Fibroblast of lung (primary cell): ENCODE measurements at places on chromosomes 3 and 15.
A peak's percentile ranks its signal among the peaks of the same experiment; 100 is the strongest.

- no peak for DNase-seq
These were observed 17.5 kb downstream of the PLA2G4F start for GRCh38 chr15:42138968-42139386.

GRCh38 chr15:63604281-63604680 is 7.1 kb downstream of the FBXL22 start:
- DNase-seq, result no peak

DNA sequence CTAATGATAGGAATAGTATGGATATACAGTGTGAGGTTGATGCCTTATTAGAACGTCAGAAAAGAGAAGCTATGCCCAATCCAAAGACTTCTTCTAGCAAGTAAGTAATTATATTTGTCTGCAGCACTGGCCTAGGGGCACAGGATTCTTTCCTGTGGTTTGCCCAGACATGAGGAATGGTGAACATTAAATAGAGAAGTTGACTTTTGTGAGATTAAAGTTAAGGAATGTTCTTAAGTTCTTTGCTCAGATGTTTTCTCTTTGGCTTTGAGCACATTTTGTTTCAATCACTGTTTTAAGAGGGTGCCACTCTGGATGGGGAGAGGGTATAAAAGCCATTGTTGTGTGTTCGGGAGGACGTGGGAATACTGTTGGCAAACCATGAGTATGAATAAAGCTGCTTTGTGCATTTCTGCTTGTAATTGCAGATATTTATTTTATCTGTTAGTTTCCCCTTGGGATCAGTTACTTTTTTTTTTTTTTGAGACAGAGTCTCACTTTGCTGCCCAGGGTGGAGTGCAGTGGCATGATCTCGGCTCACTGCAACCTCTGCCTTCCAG is 8.3 kb downstream of the KIF23 start:
- DNase-seq, result no peak

- no peak for DNase-seq
These were observed 324.3 kb downstream of the FEZF2 start for GRCh38 chr3:62049033-62049432.

DNA sequence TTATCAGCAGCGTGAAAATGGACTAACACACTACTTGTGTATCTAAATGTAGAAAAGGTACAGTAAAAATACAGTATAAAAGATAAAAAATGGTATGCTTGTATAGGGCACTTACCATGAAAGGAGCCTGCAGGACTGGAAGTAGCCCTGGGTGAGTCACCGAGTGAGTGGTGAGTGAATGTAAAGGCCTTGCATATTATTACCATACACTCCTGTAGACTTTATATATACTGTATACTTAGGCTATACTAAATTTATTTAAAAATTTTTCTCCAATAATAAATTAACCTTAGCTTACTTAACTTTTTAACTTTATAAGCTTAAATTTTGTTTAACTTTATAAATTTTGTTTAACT is 67.2 kb upstream of the TSPAN3 start:
- peak; percentile 25 for DNase-seq

- DNase-seq, result no peak
These were observed 371.3 kb downstream of the ERC2 start for GRCh38 chr3:56096999-56097398.

DNA sequence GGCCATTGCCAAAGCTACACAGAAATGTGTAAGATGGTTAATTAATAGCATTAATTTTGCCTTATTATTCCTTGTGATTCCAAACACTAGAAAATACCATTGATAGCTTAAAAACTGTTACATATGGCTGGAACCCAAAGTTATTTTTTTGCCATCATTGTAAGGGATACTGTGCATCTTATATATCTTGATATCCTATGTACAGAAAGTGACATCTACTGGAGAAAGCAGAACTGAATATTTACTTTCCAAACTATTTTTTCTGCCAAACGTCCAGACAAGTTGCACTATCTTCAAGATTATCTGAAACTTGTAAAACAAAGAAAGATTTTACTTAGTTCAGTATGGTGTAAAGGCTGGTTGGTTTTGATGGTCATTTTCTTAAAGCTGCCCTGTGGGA is 33.3 kb upstream of the MEIS2 start:
- DNase-seq, result peak; percentile 61

GRCh38 chr3:186440891-186441290 is 78.9 kb upstream of the DGKG start:
- DNase-seq, result no peak

DNA sequence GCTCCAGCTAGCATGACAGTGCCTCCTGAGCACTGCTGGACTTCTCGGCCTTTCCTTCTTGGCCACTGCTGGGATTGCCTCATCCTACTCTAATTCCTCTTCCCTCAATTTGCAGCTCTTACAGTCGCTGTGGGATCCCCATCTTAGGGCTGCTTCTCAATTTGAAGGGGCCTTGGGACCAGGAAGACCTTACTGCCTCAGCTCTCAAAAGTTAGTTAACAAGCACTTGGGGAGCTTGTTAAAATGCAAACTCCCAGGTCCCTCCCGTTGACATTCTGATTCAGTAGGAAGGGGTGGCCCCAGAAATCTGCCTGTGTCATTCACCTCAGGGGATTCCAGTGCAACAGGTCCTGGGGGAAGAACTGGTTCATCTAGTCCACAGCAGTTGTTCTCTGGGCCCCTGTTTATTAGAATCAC is 14.8 kb downstream of the BDH1 start:
- DNase-seq, result no peak

GRCh38 chr3:117692416-117692995 is 982.9 kb downstream of the TUSC7 start:
- peak; percentile 39 for DNase-seq

GRCh38 chr15:85636351-85636750 is 158.4 kb downstream of the KLHL25 start:
- no peak for DNase-seq

DNA sequence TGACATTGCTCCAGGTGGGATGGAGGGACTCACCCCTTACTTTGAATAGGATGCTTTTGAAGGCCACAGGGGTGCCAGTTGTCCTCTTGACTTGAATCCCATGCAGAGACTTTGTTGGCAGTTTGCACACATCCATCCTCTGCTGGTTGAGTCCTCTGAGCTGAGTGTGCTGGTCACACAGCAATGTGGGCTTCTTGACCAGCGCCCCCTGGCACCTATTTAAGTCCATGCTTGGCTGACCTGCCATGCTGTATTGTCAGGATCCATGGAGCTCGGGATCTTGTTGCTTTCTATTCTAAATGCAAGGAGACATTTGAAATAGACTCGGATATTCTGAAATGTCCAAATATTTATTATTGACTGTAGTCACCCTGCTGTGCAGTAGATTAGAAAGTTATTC is 19.8 kb downstream of the RAB7A start:
- DNase-seq, result no peak

GRCh38 chr3:35664460-35664919 is 25.2 kb downstream of the ARPP21 start:
- peak; percentile 45 for DNase-seq

GRCh38 chr15:70204652-70205051 is 106.9 kb upstream of the TLE3 start:
- no peak for DNase-seq

GRCh38 chr3:172716476-172716875 is 5.6 kb upstream of the NCEH1 start:
- DNase-seq, result no peak

DNA sequence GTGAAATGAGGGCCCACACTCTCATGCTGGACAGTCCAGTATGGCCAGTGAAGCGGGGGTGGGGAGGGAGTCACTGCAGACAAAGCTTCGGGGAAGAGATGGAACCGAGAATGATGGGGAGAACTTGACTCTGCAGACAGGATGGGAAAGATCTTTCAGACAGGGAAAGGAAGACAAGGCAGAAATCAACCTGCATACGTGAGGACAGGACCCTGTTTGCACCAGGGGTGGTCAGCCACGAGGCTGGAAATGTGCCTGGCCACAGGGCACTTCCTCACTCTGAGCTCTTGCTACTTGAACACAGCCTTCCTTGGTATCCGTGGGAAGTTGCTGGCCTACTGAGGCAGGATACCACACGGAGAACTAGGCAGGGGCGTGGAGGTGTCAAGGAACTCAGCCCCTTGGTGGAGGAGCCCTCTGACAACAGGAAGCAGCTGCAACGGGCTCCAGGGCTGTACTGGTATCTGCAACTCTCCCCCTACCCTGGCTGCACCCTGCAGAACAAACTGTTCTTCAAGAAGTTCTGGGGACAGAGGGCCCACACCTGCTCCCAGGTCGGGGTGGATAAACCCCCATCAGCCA is 9.3 kb upstream of the SRP14 start:
- DNase-seq, result no peak

- DNase-seq, result peak; percentile 41
These were observed 15.4 kb downstream of the IDH2 start for GRCh38 chr15:90086868-90087268.

DNA sequence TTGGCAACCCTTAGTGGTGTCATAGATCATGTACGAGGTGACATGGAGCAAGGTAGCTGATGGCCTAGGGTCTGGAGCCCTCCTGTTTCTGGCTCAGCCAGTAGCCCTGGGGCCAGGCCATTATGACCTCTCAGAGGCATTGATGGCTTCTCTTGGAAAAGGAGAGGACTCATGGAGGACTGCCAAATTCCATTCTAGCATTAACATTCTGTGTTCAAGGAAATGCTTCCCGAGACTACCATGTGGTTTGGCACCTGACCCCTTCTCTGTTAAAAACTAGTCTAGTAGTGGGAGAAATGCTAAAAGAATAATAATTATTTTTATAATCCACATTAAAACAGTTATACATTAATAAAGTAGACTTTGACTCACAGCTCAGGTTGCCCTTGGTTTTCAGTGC is 40.2 kb upstream of the ADAMTSL3 start:
- DNase-seq, result peak; percentile 53

- DNase-seq, result peak; percentile 93
These were observed 118.6 kb upstream of the PRICKLE2 start for GRCh38 chr3:64343689-64344430.

DNA sequence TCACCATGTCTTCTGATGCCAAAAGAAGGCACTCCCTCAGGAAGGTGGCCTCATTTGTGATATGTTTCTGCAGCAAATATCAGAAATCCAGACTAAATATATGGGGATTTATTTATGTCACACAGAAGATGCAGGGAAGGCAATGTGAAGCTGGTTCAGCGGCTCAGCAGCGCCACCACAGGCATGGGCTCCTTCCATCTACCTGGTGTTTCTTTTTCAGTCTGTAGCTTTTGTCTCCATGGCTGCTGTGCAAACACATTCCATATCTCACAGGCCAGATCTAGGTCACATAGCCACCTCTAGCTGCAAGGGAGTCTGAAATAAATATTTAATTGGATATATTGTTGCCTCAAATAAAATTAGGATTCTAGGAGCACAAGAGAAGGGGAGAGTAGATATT is 502.1 kb upstream of the IL12A start:
- DNase-seq, result no peak

- no peak for DNase-seq
These were observed 54.1 kb upstream of the CCR2 start for GRCh38 chr3:46299608-46300460.

DNA sequence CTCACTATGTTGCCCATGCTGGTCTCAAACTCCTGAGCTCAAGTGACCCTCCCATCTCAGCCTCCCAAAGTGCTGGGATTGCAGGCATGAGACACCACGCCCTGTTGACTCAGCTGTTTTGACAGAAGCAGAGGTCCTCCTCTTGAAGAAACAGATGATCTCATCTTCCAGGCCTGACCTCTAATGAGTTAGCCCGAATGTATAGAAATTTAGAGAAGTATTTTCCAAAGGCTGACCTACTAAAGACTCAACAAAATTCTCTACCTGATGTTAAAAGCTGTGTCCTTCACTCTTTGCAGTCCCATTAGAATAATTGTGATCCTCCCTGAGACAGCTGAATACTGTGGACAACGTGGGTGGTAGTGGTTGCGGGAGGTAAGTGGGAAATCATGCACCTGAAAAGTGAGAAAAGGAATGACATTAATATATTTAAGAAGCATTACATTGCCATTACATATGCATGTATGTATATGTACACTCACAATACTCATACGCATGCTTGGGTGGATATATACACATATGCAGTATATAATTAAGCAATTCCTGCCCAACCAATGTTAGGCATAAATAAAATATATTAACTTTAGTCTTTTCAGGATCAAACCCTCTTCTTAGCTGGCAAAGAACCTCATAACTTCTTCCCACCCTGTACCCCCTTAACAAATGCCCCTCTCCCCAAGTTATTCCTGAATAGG is 204.6 kb upstream of the NR2F2 start:
- peak; percentile 35 for DNase-seq

DNA sequence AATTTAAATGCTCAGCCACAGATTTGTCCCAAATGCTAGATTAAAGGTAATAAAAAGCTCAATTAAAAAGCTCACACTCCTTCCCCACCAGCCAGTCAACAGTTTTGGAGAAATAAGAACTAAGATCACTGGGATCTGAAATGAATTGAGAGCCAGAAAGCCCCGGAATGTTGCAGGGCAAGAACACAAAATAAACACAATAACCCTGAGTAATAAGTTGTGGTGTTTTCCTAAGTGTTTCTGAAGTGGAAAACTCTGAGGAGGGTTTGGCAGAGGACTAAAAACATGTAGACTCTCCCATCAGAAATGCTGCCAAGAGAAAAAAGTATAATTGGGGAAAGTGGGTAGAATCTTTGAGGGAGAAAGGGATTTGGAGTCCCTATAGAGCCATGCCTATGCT is 127.8 kb downstream of the ABI3BP start:
- peak; percentile 46 for DNase-seq

DNA sequence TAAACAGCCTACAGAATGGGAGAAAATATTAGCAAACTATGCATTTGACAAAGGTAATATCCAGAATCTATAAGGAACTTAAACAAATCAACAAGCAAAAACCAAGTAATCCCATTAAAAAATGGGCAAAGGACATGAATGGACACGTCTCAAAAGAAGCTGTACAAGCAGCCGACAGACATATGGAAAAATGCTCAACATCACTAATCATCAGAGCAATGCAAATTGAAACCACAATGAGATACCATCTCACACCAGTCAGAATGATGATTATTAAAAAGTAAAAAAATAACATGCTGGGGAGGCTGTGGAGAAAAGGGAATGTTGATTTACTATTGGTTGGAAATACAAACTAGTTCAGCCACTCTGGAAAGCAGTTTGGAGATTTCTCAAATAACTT is 30.7 kb upstream of the PPM1L start:
- no peak for DNase-seq

- no peak for DNase-seq
These were observed 6.5 kb downstream of the NT5DC2 start for GRCh38 chr3:52527039-52527731.

GRCh38 chr3:20123131-20123652 is 62.8 kb downstream of the SGO1 start:
- DNase-seq, result no peak

DNA sequence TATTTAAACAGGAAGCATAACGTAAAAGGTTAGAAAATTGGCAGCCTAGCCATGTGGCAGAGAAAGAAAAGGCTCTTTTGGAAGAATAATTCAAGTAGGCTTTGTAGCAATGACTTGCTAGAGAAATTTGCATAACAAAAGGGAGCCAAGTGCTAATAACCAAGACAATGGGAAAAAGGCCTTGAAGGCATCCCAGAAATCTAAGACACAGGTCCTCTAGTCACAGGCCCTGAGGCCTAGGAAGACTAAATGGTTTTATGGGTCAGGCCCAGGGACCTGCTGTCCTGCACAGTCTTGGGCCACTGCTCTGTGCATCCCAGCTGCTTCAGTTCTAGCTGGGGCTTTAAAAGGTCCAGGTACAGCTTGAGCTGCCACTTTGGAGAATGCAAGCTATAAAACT is 78.5 kb downstream of the FGF7 start:
- DNase-seq, result no peak
